ENCODE measurements at places on chromosomes 6 and 20. TPM values are rescaled to one million over a fixed set of nuclear protein-coding genes. Genes with fewer than 3 reads are reported as not detected.

Gene ADGRF4
- not detected for total RNA-seq

DNA sequence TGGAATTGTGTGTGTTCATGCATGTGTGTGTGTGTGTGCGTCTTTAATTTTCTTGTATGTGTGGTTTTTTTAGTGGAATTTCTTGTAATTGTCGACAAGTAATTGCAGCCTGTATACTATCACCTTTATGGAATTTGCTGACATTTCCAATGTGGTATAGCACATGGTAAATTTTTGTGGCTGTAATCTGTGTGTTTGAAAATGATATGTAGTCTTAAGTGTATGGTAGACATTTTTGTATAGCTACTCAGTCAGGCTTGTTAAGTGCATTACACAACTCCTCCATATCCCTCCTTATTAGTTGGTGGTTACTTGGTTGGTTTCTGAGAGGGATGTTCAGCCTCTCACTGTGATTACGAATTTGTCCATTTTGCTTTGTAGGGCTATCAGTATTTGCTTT is 384.5 kb upstream of the HSF2 start:
- no peaks in the 10 kb centered on the region for H3K36me3 ChIP-seq
- DNase-seq: no peak
- H3K27ac ChIP-seq: no peak overlapping the region
- no peaks in the 10 kb centered on the region for H3K27me3 ChIP-seq
- H3K4me3 ChIP-seq: no peak overlapping the region

GRCh38 chr6:24428615-24429014 is 25.9 kb downstream of the MRS2 start:
- no peak overlapping the region for H3K4me3 ChIP-seq
- H3K27me3 ChIP-seq: no peaks in the 10 kb centered on the region
- H3K27ac ChIP-seq: no peak overlapping the region
- H3K4me1 ChIP-seq: no peaks in the 10 kb centered on the region
- DNase-seq: no peak

DNA sequence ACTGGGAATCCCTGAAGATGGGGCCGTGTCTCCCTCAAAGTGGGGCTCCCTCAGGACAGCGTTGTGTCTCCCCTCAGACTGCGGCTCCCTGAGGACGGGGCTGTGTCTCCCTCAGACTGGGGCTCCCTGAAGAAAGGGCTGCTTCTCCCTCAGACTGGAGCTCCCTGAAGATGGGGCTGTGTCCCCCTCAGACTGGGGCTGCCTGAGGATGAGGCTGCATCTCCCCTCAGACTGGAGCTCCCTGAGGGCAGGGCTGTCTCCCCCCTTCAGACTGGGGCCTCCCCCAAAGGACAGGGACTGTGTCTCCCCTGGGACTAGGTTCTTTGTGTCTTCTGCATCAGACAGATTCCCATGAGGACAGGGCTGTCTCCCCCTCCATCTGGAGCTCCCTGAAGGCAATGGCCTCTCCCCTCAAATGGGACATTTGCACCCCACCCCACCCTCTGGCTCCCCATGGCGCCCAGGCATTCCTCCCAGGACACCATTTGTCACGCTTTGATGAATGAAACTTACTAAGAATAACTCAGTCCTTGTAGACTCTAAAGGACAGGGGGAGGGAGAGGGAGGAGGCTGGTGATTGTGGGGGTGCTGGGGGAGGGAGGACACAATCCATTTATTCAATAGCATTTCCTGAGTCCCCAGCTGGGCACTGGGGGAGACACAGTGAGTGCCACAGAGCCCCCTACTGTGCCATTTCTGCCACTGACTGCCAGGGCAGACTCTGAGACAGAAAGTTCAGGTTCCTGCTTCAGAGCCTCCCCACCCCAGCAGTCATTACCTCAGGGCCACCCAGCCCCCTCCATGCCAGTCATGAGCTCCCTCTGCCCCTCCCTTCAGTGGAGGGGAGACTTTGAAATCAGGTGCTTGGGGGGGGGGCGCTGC is 122.4 kb downstream of the MRPL14 start:
- H3K36me3 ChIP-seq: no peaks in the 10 kb centered on the region
- H3K4me1 ChIP-seq: peaks cover 5% of the 10 kb centered on the region
- no peak overlapping the region for H3K27ac ChIP-seq
- H3K4me3 ChIP-seq: no peak overlapping the region
- peaks cover 19% of the 10 kb centered on the region for H3K27me3 ChIP-seq
- no peak for DNase-seq

- DNase-seq: no peak
- no peak overlapping the region for H3K27ac ChIP-seq
- no peaks in the 10 kb centered on the region for H3K4me1 ChIP-seq
- no peak overlapping the region for H3K4me3 ChIP-seq
- no peaks in the 10 kb centered on the region for H3K27me3 ChIP-seq
- H3K36me3 ChIP-seq: no peaks in the 10 kb centered on the region
These were observed 154.2 kb downstream of the ALDH8A1 start for GRCh38 chr6:134795691-134796090.

DNA sequence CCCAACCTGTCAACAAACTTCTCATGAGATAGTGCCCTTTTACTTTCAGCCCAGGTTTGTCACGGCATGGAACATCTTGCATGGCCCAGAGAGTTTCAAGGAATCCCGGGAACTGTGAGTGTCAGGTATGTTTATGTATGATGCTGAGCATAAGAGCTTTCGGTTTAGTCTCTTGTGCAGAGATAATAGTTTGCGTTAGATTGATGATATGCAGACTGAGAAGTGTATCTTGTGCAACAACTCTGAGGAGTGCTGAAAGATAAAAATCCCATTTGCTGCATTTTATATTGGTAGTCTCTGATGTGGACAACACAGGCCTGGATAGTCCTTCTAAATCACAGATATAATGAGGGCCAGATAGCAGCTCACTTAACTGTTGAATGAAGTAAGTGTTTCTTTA is 99.0 kb downstream of the TBX18 start:
- no peaks in the 10 kb centered on the region for H3K27me3 ChIP-seq
- no peak overlapping the region for H3K27ac ChIP-seq
- DNase-seq: no peak
- H3K36me3 ChIP-seq: no peaks in the 10 kb centered on the region

GRCh38 chr6:53067849-53068361 is 2.7 kb downstream of the FBXO9 start:
- H3K36me3 ChIP-seq: no peaks in the 10 kb centered on the region
- H3K27ac ChIP-seq: peak overlapping the region; percentile 27
- no peak overlapping the region for H3K4me3 ChIP-seq
- no peaks in the 10 kb centered on the region for H3K27me3 ChIP-seq
- peaks cover 24% of the 10 kb centered on the region for H3K4me1 ChIP-seq
- DNase-seq: no peak

All from CD8-positive, alpha-beta memory T cell (primary cell).